Mesothelial cell of epicardium (in vitro differentiated cells): ENCODE measurements at places on chromosomes 1 and 21. TPM values are rescaled to one million over a fixed set of nuclear protein-coding genes. Genes with fewer than 3 reads are reported as not detected.

The TFF3 gene
- total RNA-seq: 1.5 TPM in 1 of 3 replicates, not detected in the others

DNA sequence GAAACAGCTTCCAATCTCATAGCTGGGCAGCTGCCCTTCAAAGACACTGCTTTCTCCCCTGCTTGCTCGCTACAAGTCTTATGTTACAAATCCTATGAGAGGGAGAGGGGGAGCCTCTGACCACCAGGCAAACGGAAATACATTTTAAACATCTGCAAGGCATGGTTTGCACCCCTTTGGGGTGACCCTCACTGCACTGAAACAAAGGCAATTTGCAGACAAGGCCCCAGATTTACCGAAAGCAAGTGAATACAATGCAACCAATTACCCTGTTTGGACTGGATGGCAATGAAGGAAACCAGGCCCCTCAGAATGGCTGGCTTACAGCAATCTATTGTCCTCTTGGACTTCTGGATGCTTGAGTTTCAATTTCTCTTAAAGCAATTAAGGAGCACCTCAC is 11.8 kb upstream of the ATP13A2 start:
- DNase-seq: no peak

The AGBL4 gene
- 0.38 to 0.49 TPM (median 0.42 TPM) in 3 replicates for total RNA-seq

DNA sequence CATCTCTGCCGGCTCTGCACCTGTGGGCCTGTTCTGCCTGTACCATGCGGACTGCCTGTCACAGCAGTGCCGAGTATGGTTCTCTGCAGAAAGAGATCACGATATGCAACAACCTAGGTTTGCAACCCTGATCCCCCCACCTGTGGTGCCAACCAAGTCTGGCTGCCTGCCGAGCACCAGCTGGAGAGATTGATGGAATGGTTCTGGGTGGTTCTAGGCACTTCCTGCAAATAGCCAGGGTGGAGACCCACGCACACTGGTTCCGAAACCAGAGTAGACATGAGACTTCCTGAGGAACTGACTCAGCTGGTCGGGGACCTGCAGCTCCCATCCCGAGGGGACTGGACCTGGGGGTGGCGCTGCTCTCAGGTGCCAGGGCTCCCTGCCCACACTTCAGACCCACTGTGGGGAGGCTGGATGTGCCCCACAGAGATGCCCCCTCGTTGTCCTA is 5.4 kb downstream of the TPRG1L start:
- DNase-seq: no peak

The NOTCH2NLA gene
- 71.2 to 79.3 TPM (median 72.8 TPM) in 3 replicates for total RNA-seq
